Large intestine (tissue), 12 donors: ENCODE measurements at places on chromosomes 1 and 21. TPM values are rescaled to one million over a fixed set of nuclear protein-coding genes. Genes with fewer than 3 reads are reported as not detected.

Gene RLF
- 19.0 TPM for polyA plus RNA-seq

Gene SPRR1B
- not detected for polyA plus RNA-seq

DNA sequence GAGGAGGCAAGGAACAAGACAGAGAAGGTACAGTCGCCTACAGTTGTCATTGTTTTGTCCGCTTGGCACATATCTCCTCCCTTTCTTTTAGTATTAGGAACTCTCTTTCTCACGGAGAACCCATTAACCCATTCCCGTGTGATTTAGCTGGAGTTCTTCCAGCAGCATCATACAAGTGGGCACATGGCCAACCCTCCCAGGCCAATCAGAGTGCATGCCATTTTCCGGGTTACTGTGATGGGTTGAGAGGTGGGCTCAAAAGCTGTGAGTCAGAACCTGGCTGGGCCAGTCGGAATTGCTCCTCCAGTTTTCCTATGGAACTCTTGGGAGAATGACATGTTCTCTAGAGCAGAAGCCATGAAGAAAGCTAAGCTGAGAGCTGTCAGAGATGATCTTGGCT, 83.1 kb upstream of the SOD1 start:
- DNase-seq = no peak

DNA sequence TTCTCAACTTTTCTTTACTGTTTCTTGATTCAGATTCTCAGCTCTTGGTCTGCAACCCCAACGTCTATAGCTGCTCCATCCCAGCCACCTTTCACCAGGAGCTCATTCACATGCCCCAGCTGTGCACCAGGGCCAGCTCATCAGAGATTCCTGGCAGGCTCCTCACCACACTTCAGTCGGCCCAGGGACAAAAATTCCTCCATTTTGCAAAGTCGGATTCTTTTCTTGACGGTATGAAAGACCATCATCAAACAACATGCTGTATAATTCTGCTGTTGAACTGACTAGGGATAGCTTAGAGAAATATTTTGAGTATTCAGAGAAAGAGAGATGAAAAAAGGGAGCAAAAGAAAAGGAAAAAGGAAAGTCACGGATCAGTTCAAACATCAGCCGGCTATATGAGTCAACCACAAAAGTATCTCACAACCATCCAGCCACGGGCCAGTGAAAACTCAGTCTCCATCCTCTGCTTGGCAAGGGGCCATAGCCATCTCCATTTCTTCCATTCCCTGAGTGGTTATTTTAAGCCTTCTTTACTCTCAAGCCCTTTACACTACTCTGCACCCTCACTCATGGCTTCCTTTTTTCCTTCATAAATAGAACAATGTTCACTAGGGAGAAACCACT, 14.1 kb downstream of the DNASE2B start:
- DNase-seq = no peak

DNA sequence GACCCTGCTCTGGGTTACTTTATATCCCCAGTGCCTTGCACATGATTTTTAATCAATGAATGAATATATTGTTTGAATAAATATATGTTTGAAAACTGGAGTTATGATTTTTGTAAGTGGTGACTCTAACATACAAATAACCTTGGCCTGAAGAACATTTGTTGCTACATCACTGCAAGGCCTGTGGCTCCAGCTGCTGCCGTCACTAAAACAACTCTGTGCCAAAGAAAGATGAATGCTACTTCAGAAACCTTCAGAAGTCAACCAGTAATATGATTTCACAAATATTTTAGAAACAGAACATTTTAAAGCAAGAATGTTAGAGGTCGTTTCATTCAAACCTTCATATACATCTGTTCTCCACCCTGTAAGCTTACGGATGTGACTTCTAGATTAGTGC, 60.6 kb upstream of the SEC16B start:
- no peak for DNase-seq
